ENCODE measurements at places on chromosomes 5 and 9. TPM values are rescaled to one million over a fixed set of nuclear protein-coding genes. Genes with fewer than 3 reads are reported as not detected.

SEC16A gene
- polyA plus RNA-seq, result 21.0 TPM

WNT8A gene
- not detected for polyA plus RNA-seq

IRX1 gene
- polyA plus RNA-seq, result not detected

PTGR1 gene
- not detected for polyA plus RNA-seq

IRX2 gene
- polyA plus RNA-seq, result not detected

KIAA0825 gene
- polyA plus RNA-seq, result 1.4 TPM
